ENCODE measurements at places on chromosomes 1 and 21. TPM values are rescaled to one million over a fixed set of nuclear protein-coding genes. Genes with fewer than 3 reads are reported as not detected.
A peak's percentile ranks its signal among the peaks of the same experiment; 100 is the strongest.

RGS18 gene
- total RNA-seq, result not detected

KCNE1 gene
- total RNA-seq, result 0.43 TPM

E2F2 gene
- total RNA-seq, result 1.2 TPM

DPYD gene
- 70.7 TPM for total RNA-seq

GRCh38 chr1:44571712-44572571 is 102.3 kb downstream of the TMEM53 start:
- no peaks in the 10 kb centered on the region for H3K36me3 ChIP-seq
- H3K27me3 ChIP-seq, result peaks cover 63% of the 10 kb centered on the region
- no peak overlapping the region for H3K4me3 ChIP-seq
- no peaks in the 10 kb centered on the region for H3K4me1 ChIP-seq
- DNase-seq, result peak; percentile 32

DNA sequence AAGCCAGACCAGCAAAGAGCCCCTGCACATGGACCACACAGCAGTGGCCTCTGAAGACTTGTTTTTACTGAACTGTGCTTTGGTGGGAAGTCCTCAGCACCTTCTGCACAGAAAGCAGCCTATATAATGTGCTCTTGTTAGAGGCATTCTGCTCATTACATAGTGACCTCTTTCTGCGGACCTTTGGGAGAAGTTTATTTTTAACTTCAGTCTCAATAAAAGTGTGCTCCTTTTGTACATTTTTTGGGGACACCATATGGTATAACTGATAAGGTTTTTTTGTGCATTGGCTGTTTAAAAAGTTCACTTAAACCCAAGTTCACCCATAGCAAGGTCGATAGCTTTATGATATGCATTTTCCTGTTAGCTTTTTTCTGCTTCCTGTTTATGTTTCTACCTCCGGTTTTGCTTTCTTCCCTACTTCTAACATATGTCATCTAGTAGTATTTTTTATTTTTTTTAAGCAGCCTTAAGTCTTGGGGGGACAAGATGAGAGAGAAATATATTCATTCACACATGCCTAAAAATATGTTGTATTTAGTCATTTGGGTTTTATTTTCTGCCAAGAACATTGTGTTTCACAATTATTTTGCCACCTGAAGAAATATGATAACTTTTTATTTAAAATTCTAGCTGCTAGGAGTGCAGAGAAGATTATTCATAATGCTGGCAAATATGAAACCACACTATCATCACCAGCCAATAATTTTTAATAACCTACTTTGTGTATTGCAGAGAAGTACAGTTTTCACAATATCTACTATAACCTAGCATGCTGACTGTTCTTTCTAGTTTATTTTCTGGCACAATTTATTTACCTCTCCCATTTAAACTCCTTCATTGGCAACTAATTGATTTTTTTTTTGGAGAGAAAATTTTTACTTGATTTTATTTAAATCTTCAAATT is 22.9 kb upstream of the SLC19A2 start:
- H3K36me3 ChIP-seq, result no peaks in the 10 kb centered on the region
- H3K27me3 ChIP-seq, result no peaks in the 10 kb centered on the region
- no peak for DNase-seq
- H3K27ac ChIP-seq, result no peak overlapping the region
- peaks cover 22% of the 10 kb centered on the region for H3K4me1 ChIP-seq
- no peak overlapping the region for H3K4me3 ChIP-seq

RORC gene
- total RNA-seq, result not detected

EXTL1 gene
- 3.4 TPM for total RNA-seq

SUSD4 gene
- 3.9 TPM for total RNA-seq

GRCh38 chr21:20721151-20721550 is 277.1 kb upstream of the NCAM2 start:
- H3K27me3 ChIP-seq, result no peaks in the 10 kb centered on the region
- H3K4me1 ChIP-seq, result no peaks in the 10 kb centered on the region
- H3K4me3 ChIP-seq, result no peak overlapping the region

FCER1G gene
- not detected for total RNA-seq

GRCh38 chr21:33781121-33781520 is 134.5 kb downstream of the ATP5PO start:
- DNase-seq, result no peak
- H3K4me1 ChIP-seq, result peaks cover 9% of the 10 kb centered on the region
- no peak overlapping the region for H3K4me3 ChIP-seq
- peaks cover 11% of the 10 kb centered on the region for H3K36me3 ChIP-seq
- H3K27ac ChIP-seq, result no peak overlapping the region

DEPDC1 gene
- total RNA-seq, result 9.9 TPM

DNA sequence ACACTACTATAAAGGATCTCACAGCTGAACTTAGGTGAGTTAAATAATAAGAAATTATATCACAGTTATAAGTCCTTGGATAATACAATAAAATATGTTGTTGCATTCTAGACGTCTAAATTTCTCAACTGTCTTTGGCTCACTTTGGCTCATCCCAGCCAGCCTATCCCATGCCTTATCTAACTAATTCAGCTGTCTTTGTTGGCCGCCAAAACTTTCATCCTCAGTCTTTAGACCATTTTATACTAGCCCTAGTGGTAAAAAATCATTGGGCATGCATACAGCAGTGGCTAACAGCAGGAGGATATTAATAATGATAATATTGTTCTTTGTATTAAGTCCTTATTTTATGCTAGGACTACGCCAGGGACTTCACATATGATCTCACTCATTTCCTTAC is 59.3 kb downstream of the CCDC18 start:
- no peak for DNase-seq
- no peaks in the 10 kb centered on the region for H3K27me3 ChIP-seq
- H3K4me1 ChIP-seq, result no peaks in the 10 kb centered on the region
- H3K36me3 ChIP-seq, result no peaks in the 10 kb centered on the region
- no peak overlapping the region for H3K27ac ChIP-seq

DNA sequence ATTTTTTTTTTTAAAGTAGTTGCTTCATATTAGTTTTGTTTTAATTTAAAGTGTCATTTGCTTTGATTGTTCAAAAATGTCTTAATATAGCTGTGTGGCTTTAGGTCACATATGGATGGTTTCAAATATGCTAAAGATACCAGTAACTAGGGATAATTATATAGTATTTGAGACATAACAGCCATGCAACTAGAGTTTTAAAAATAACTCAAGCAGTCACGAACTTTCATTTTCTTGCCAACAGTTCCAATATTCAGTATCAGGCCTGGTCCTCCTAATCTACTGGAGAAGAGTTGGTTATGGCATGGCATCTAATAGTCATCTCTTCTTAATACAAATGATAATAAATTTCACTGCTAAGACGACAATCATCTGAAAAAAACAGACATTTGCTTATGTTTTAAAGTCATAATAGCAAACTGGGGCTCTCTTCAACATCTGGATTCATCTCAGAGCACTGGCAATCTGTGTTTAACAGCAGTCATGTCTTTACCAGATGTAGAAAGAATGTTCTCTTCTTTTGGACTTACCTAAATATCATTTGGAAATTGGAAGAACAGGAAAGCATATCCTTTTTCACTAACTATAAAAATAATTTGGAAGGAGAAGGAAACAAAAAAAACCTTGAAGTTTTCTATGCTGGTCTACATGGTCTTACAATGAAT is 24.1 kb upstream of the A3GALT2 start:
- peak overlapping the region; percentile 83 for H3K27ac ChIP-seq
- H3K27me3 ChIP-seq, result no peaks in the 10 kb centered on the region
- DNase-seq, result peak; percentile 42
- peaks cover 18% of the 10 kb centered on the region for H3K36me3 ChIP-seq
- peak overlapping the region; percentile 94 for H3K4me3 ChIP-seq
- peaks cover 80% of the 10 kb centered on the region for H3K4me1 ChIP-seq

RNU1-4 gene
- under 0.01 TPM for total RNA-seq

ATP1A4 gene
- total RNA-seq, result not detected

- H3K4me3 ChIP-seq, result no peak overlapping the region
- no peaks in the 10 kb centered on the region for H3K36me3 ChIP-seq
- no peak overlapping the region for H3K27ac ChIP-seq
- no peaks in the 10 kb centered on the region for H3K27me3 ChIP-seq
Observed at GRCh38 chr21:16742131-16742641, 770.7 kb upstream of the CXADR start.

GRCh38 chr1:166960858-166961474 is 14.4 kb downstream of the ILDR2 start:
- DNase-seq, result no peak
- no peak overlapping the region for H3K4me3 ChIP-seq
- H3K4me1 ChIP-seq, result no peaks in the 10 kb centered on the region
- no peaks in the 10 kb centered on the region for H3K36me3 ChIP-seq
- H3K27me3 ChIP-seq, result peaks cover 21% of the 10 kb centered on the region

All from GM23248 (cell line).